ENCODE measurements at places on chromosomes 16 and 17.

- no peak for DNase-seq
Observed at GRCh38 chr17:74032222-74032621, 171.3 kb upstream of the RPL38 start.

DNA sequence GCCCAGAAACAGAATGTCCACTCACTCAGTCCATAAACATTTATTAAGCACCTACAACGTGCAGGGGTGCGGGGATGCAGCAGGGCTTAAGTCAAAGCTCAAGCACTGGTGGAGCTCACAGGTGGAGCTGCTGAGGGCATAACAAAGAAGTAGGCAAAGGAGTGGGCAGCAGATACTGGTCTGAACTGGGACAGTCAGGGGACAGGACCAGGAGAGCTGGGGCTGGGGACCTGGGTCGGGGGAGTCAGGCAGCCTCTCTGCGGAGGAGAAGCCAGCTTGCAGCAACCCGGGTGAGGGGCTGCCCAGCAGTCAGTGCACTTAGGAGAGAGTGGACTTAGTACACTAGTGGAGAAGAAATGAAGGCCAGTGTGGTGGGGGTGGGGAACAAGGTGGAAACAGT is 10.0 kb upstream of the TNFRSF13B start:
- no peak for DNase-seq

- no peak for DNase-seq
Observed at GRCh38 chr17:9285602-9286427, 264.5 kb downstream of the NTN1 start.

GRCh38 chr17:63841350-63842172 is 924 bp downstream of the SMARCD2 start:
- peak; percentile 58 for DNase-seq

- no peak for DNase-seq
Observed at GRCh38 chr17:38727736-38728135, 2.4 kb upstream of the CISD3 start.

DNA sequence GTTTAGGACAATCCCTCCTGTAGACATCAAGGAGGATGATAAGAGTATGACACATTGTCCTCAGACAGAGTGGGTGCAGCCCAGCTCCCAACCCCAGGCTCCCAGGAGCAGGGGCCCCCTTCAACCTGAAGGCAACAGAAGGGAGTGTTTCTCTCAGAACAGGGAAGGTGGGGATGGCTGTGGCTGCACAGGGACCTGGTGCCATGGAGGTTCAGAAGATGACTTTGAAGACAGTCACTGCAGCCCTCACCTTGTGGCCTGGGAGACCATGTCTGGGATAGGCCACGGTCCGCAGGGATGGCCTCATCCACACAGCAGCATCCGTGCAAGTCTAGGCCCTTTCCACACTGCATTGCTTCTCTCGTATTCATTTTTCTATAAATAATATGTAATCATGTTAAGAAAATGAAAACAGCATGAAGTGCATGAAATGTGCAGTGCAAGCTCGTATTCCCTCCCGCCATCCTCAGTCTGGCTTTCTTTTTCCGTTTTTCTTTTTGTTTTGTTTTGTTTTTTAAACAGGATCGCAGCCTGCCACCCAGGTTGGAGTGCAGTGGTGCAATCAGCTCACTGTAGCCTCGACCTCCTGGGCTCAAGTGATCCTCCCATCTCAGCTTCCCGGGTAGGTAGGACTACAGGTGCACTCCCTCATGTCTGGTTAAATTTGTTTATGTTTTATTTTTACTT is 71.1 kb downstream of the METRNL start:
- no peak for DNase-seq

GRCh38 chr16:89909777-89910716 is 8.6 kb upstream of the MC1R start:
- DNase-seq = peak; percentile 54

DNA sequence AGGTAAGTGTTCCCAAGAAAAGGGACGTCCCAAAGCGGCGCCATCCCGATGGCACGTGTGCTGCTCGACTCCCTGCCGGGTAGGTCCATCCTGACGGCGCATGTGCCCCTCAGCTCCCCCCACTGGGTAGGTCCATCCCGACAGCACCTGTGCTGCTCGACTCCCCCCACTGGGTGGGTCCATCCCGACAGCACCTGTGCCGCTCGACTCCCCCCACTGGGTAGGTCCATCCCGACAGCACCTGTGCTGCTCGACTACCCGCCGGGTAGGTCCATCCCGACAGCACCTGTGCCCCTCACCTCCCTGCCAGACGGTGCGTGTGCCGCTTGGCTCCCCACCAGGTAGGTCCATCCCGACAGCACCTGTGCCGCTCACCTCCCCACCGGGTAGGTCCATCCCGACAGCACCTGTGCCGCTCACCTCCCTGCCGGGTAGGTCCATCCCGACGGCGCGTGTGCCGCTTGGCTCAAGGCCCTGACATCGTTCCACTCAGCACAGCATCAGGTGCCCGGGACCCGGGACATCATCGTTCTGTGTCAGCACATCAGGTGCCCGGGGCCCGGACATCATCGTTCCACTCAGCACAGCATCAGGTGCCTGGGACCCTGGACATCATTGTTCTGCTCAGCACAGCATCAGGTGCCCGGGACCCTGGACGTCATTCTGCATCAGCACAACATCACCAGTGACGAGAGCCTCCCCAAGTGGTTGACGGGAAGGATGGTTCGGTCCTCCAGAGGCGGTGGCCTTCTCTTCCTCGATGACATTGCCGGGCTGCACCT is 5.7 kb upstream of the FN3K start:
- DNase-seq = no peak

- no peak for DNase-seq
Observed at GRCh38 chr16:48617104-48617705, 7.2 kb upstream of the N4BP1 start.

DNA sequence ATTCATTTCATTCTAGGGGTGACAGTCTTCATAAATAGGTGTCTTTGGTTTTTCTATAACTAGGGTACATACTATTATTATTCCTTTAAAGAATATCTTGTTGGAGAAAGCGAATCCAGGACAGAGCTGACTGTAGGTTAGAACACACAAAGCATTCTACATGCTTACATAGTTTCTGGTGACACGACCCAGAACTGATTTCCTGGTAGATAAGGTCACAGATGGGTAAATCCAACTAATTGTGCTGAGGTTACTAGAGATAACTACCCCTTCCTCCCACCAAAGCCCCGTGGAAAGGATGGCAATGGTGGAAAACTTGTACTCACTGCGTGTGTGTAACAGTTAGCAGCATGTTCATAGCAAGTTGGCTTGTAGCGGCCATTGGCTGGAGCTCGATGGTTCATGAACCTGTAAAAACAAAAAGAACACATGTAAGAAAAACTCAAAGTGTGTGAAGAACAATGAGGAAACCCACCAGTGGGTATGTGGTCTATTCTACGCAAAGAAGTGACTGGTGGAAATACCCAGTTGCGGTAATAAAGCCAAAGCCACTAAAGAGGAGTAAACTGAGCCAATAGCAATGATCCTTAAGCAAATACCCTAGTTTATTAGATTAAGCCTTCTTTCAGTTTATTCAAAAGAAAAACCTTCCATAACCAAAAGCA is 7.7 kb downstream of the MMD start:
- DNase-seq = no peak

GRCh38 chr16:57970970-57971369 is at the start of gene CNGB1:
Gene CNGB1 (minus strand): TSS chr16:57971128. CDS start chr16:57967286, 3,842 bp downstream.
- no peak for DNase-seq

DNA sequence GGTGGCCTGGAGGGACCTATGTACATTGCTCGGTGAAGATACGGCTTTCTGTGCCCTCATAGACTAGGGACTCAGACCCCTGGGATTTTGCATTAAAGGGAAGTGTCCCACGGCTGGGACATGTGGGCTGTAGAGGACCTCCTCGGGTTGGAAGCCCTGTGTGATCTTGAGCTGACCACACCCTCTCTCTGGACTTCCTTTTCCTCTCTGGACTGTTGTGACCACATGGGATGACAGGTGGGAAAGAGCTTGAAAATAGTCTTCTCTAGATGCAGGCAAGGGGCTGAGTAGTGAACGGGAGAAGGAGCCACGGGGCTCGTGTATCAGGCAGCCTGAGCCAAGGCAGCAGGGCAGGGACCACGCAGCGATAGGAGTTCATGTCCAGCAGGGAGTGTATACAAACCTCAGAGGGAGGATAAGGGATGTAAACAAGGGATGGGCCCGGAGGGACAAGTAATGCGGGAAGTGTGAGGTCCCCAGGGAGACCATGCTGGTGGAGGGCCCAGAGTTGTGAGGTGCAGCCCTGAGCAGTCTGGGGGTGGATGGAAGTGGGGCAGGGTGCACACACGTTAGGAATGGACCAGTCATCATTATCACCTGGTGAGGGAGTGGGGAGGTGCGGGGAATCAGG is 4.5 kb upstream of the SLC4A1 start:
- no peak for DNase-seq

DNA sequence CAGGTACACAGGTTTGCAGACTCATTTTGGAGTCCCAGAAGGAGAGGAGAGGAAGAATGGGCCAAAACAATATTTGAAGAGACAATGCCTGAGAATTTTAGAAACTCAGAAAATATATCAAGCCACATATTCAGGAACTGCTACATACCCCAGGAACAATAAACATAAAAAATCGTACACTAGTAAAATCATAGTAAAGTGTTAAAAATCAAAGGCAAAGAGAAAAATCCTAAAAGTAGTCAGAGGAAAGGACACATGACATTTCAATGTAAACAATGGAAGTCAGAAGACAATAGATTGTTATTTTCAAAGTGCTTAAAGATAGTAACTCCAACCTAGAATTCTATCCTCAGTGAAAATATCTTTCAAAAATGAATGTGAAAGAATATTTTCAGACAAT is 28.5 kb upstream of the NACA2 start:
- peak; percentile 27 for DNase-seq

GRCh38 chr17:10114931-10115535 is 83.4 kb downstream of the GAS7 start:
- peak; percentile 18 for DNase-seq

- DNase-seq = peak; percentile 69
Observed at GRCh38 chr17:81371910-81372760, 23.1 kb upstream of the BAHCC1 start.

DNA sequence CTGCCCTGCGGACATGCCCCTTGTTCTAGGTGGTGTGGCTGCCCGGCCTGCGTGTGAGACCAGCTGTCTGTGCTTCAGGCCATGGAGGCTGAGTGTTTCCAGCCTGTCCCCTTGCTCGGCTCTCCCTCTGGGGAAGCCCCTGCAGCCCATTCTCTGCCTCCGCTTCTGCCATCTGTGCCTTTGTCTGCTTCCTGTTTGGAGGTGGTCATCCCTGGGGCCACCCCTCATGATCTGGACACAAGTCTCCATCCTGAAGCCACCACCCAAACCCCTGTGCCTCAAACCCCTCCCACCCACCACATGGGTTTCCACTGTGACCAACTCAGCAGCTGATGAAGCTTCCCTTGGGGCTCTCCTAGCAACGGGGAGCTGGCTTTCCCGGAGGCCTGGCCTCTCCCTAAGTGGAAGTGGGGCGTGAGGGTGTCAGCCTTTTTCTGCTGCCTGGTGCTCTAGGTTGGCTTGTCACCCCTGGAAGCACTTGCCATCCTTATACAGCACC is 184.9 kb downstream of the SEC14L1 start:
- no peak for DNase-seq

- no peak for DNase-seq
Observed at GRCh38 chr16:51757921-51758479, 606.9 kb upstream of the SALL1 start.

- no peak for DNase-seq
Observed at GRCh38 chr17:51730303-51731050, 428.0 kb downstream of the CA10 start.

DNA sequence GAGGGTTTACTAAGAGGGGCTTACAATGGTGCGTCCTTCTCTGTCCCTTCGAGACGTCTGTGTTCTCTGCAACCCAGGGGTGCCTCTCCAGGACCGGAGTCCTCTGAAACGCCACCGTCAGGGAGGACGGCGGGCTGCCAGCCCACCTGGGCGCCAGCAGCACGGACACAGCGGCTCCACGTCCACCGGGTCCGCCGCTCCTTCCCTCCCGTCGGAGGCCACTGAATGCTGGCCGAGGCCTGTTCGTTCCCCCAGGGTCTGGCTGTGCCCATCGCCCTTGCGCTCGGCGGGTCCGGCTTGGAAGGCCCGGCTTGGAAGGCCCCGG is 403 bp downstream of the TEPSIN start:
- DNase-seq = no peak

DNA sequence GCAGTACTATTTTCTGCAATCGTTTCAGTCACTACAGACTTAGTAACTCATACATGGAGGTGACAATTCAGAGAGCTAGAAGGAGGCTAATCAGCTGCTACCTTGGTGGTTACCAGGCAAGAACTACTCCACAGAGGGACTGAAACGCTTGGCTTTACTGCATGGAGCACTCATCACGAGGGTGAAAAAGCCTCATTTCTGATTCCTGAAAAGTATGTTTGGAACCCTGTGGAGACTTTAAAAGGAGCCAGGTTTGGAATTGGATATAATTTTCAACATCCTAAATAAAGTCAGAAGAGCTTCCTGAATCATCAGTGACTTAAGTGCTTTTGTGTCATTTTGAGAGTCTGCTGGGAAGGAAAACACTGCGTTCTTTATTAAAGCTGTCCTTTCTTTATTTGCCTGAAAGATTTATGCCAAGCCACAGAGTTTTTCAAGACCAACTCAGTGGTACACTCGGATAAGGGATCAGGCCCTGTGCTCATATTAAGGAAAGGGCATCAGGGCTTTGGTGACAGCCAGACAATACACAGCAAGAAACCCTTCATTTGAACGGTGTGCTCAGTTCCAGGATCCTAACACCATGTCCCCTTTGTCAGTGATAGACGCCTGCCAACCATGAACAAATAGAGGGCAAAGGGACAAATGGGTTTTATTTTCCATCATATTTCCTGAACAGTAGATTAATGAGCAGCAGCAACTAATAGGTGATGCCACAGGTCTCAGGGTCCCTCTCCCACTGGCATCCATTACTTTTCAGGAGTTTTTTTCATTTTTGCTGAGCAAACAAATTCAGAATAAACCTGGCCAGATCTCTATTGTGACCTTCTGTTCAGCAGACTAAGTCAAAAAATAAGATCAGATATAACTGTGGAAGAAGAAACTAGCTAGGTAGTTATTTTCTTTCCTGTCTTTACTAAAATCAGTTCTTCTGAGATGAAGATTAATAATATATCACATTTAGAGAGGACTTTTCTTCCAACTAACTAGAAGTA is 80.5 kb upstream of the CLEC18B start:
- no peak for DNase-seq

DNA sequence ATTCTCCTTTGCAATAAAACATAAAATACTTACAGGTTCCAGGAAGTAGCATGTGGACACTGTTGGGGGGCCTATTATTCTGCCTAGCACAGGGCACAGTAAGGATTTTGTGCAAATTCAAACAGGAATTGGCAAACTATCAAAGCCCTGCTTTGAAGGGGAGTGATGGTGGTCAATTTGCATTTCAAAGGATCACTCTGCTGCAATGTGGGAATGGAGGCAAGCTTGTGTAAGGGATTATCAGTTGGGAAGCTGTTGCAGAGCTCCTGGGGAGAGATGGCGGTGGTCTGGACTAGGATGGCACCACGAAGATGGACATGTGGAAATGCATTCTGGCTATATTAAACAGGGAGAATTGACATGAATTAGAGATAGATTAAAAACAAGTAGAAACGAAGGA is 990.7 kb upstream of the RBFOX1 start:
- DNase-seq = no peak

All from RKO (cell line).